ENCODE measurements at places on chromosomes 13 and 19. TPM values are rescaled to one million over a fixed set of nuclear protein-coding genes. Genes with fewer than 3 reads are reported as not detected.
A peak's percentile ranks its signal among the peaks of the same experiment; 100 is the strongest.

DNA sequence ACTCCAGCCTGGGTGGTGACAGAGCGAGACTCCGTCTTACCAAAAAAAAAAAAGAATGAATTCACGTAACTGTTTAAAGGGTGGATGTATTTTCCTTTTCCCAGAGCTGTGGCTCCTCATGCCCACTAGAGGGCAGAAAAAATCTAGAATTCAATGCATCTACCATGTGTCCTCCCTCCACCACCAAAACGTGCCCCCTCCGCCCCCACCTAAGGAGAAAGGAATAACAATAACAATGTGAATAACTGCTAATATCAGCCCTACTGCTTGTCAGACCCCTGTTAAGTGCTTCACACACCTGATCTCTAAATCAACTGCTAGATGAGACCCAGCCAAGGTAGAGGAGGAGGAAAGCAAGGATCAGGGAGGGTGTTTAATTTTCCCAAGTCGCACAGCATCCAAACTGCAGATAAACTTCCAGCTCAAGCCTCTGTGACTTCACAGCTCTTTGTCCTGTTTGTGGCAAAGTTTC, 20.2 kb upstream of the PNMA8B start:
- no peak for DNase-seq
- no peak overlapping the region for H3K4me3 ChIP-seq
- no peaks in the 10 kb centered on the region for H3K36me3 ChIP-seq
- H3K4me1 ChIP-seq: peaks cover 3% of the 10 kb centered on the region
- H3K27ac ChIP-seq: no peak overlapping the region

DNA sequence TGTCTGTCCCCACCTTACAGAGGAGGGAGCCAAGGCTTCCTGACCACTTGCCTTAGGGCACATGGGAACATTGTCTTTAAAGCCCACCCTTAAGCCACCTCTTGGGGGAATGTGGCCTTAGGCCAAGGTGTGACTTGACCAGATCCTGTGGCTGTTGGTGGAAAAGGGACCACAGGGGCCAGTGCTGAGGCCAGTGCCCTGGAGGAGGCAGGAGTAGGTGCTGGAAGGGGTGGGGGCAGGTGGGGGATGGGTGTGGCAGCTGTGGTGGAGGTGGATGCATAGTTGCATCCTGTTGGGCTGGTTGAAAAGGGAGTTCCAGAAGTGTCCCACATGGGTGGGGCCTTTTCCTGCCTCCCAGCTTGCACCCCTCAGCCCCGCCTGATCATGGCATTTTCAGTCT, 44.8 kb downstream of the DNM2 start:
- no peaks in the 10 kb centered on the region for H3K27me3 ChIP-seq
- H3K4me1 ChIP-seq: peaks cover 85% of the 10 kb centered on the region
- no peak overlapping the region for H3K4me3 ChIP-seq
- DNase-seq: no peak
- peaks cover 8% of the 10 kb centered on the region for H3K36me3 ChIP-seq

GRCh38 chr13:83667606-83668005, 214.7 kb downstream of the SLITRK1 start:
- no peaks in the 10 kb centered on the region for H3K36me3 ChIP-seq
- no peaks in the 10 kb centered on the region for H3K27me3 ChIP-seq

DNA sequence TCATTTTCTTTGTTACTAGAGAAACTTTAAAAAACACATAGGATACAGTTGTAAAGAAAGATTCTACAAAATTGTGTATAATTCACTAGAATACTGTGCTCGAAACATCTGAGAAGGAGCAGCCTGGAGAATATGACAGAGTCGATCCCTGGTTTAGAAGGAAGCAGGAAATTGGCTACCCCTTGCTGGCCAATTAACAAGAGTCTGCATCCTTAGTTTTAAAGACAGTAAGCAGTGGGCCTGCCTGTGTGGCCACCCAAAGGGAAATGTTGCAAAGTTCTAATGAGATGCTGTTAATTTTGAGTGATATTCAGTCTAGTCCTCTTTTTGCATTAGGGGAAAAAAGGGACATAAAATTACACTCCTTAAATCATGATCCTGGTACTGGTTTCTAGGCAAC, 988.6 kb downstream of the PCDH17 start:
- DNase-seq: no peak
- H3K27ac ChIP-seq: no peak overlapping the region
- no peaks in the 10 kb centered on the region for H3K4me1 ChIP-seq
- H3K36me3 ChIP-seq: no peaks in the 10 kb centered on the region
- no peaks in the 10 kb centered on the region for H3K27me3 ChIP-seq

GRCh38 chr19:3599776-3600187, 6.9 kb downstream of the TBXA2R start:
- H3K36me3 ChIP-seq: no peaks in the 10 kb centered on the region
- no peak overlapping the region for H3K27ac ChIP-seq
- H3K4me3 ChIP-seq: no peak overlapping the region

DNA sequence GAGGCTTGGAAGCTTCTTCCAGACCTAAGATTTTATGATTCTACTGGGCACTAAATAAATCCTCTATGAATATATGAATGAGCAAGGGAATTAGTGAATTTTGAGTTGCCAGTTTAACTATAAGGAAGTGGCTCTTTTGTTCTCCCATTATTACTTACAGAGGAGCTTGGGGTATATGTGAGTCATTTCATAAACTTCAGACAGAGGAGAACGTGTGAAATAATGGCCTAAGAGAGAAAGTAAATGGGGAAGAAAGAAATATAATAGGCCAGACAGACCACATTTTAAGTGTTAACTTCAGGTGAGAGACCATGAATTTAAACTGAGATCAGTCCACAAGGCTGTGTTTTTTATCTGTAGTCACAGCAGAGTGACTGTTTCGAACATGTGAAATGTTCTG, 570.9 kb downstream of the GPC6 start:
- no peak for DNase-seq
- H3K36me3 ChIP-seq: no peaks in the 10 kb centered on the region
- H3K27ac ChIP-seq: no peak overlapping the region
- no peak overlapping the region for H3K4me3 ChIP-seq

- DNase-seq: no peak
- peaks cover 1% of the 10 kb centered on the region for H3K4me1 ChIP-seq
- H3K27ac ChIP-seq: no peak overlapping the region
- H3K27me3 ChIP-seq: peaks cover 6% of the 10 kb centered on the region
Observed at GRCh38 chr19:13932911-13933393, 5.3 kb downstream of the PODNL1 start.

- H3K36me3 ChIP-seq: no peaks in the 10 kb centered on the region
- DNase-seq: no peak
- H3K27ac ChIP-seq: no peak overlapping the region
- H3K27me3 ChIP-seq: no peaks in the 10 kb centered on the region
- H3K4me1 ChIP-seq: peaks cover 15% of the 10 kb centered on the region
Observed at GRCh38 chr13:113856716-113857065, 7.2 kb downstream of the GAS6 start.

DNA sequence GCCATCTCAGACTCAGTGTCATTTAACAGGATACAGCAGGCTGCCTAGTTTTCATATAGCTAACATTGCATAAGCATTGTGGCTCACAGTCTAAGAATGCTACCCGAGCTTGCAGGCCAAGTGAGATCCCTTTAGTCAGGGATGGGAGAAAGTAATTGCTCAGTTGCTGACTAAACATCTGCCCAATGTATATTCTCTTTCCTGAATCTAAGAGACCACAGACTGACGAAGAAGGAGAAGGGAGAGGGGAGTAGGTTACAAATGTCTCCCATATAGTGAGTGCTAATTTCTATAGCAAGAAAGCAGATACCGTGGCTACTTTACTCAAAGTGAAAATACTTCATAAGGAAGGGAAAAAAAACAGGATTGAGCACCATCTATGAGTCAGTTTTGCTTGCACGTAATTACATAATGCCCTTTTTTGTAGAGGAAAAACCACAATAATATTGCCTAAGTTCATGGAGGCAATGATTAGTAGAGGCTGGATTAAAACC, 453.9 kb downstream of the COG6 start:
- no peak for DNase-seq
- H3K36me3 ChIP-seq: no peaks in the 10 kb centered on the region
- H3K4me3 ChIP-seq: no peak overlapping the region
- no peak overlapping the region for H3K27ac ChIP-seq
- H3K4me1 ChIP-seq: no peaks in the 10 kb centered on the region

DNA sequence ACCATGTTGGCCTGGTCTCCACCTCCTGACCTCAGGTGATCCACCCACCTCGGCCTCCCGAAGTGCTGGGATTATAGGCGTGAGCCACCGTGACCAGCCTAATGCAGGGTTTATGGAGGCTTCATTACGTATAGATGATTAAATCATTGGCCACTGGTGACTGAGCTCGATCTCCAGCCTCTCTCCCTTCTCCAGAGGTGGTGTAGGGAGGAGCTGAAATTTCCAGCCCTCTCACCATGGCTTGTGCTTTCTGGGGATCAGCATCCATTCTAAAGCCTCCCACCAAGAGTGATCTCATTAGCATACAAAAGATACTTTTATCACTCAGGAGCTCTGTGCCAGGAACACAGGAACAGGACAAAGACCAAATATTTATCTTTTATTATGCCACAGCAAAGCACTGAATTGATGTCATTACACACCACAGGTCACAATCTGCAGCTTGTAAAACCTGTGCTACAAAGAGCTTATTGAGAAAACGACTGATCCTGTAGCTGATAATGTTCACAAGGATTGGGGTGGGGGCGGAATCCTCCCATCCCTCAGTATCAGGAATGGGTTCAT, 32.4 kb downstream of the RHPN2 start:
- peaks cover 2% of the 10 kb centered on the region for H3K4me1 ChIP-seq
- H3K27ac ChIP-seq: no peak overlapping the region
- no peak overlapping the region for H3K4me3 ChIP-seq
- no peaks in the 10 kb centered on the region for H3K36me3 ChIP-seq
- DNase-seq: no peak
- no peaks in the 10 kb centered on the region for H3K27me3 ChIP-seq

DNA sequence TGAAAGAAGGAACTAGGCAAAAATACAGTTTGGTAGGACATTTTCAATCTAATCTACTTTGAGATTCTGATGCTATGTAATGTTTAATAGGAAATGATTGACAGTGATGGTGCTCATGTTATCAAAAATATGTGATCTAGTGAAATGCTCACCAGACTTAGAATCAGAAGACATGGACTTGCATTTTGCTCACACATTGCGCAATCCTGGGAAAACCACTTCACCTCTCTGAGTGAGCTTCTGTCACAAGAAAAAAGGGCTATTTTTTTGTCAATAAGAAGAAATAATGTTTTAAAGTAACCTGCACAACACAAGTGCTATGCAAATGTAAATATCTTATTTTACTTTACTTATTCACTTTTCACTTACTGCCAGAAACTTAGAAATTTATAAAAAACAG, 380.9 kb upstream of the HTR2A start:
- no peaks in the 10 kb centered on the region for H3K27me3 ChIP-seq
- no peaks in the 10 kb centered on the region for H3K36me3 ChIP-seq
- no peak overlapping the region for H3K27ac ChIP-seq
- no peak overlapping the region for H3K4me3 ChIP-seq

DNA sequence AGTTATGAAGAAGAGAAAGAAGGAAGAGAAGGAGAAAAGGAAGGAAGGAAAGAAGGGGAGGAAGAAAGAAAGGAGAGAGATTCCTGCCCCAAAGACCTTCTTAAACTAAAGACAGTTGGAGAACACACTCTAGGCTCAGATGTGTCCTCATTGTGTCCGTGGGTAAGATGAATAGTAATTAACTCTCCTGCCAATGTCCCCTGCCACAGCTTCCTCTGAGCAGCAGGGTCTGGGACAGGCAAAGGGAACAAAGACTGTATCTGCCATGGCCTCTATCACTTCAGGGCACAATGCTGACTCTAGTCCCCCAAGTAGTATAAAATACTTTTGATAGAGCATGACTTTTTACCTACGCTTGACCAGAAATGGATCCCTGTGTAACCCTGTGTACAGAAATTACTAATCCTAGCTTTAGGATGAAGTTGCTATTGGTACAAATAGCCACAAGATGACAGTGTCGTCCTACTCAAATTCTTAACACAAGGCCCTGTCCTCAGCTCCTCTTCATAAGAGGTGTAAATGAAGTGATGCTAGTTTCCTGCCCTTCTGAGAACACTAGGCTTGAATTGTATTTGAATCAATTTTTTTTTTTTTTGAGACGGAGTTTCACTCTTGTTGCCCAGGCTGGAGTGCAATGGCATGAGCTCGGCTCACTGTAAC, 186.2 kb upstream of the GPR12 start:
- H3K4me3 ChIP-seq: no peak overlapping the region
- peak; percentile 50 for DNase-seq
- no peaks in the 10 kb centered on the region for H3K27me3 ChIP-seq
- H3K36me3 ChIP-seq: no peaks in the 10 kb centered on the region

DNA sequence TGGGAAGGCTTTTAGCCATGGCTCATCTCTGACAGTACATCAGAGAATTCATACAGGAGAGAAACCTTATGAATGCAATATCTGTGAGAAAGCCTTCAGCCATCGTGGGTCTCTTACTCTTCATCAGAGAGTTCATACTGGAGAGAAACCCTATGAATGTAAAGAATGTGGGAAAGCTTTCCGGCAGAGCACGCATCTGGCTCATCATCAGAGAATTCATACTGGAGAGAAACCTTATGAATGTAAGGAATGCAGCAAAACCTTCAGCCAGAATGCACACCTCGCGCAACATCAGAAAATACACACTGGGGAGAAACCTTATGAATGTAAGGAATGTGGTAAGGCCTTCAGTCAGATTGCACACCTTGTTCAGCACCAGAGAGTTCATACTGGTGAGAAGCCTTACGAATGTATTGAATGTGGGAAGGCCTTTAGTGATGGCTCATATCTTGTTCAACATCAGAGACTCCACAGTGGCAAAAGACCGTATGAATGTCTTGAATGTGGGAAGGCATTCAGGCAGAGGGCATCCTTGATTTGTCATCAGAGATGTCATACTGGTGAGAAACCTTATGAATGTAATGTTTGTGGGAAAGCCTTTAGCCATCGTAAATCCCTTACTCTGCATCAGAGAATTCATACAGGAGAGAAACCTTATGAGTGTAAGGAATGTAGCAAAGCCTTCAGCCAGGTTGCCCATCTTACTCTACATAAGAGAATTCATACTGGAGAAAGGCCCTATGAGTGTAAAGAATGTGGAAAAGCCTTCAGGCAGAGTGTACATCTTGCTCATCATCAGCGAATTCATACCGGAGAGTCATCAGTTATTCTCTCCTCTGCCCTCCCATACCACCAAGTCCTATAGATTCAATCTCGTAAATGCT, 10.7 kb downstream of the ZNF470 start:
- no peak for DNase-seq
- no peaks in the 10 kb centered on the region for H3K4me1 ChIP-seq
- no peak overlapping the region for H3K27ac ChIP-seq

- H3K4me3 ChIP-seq: no peak overlapping the region
- no peaks in the 10 kb centered on the region for H3K27me3 ChIP-seq
- H3K4me1 ChIP-seq: no peaks in the 10 kb centered on the region
- no peaks in the 10 kb centered on the region for H3K36me3 ChIP-seq
- DNase-seq: no peak
- no peak overlapping the region for H3K27ac ChIP-seq
Observed at GRCh38 chr13:91902291-91902690, 503.9 kb downstream of the GPC5 start.

- no peaks in the 10 kb centered on the region for H3K36me3 ChIP-seq
- H3K27me3 ChIP-seq: no peaks in the 10 kb centered on the region
- H3K4me3 ChIP-seq: no peak overlapping the region
- peaks cover 13% of the 10 kb centered on the region for H3K4me1 ChIP-seq
Observed at GRCh38 chr13:26485786-26486185, 71.7 kb upstream of the WASF3 start.

IGFL3 gene
- total RNA-seq: not detected

PABPC3 gene
- total RNA-seq: 0.18 TPM

UBE2L5 gene
- not detected for total RNA-seq

C1QTNF9 gene
- total RNA-seq: 0.25 TPM

SIGLECL1 gene
- not detected for total RNA-seq

ARMC6 gene
- 21.2 TPM for total RNA-seq
